Activated T-helper 1 cell treated with anti-CD3 and anti-CD28 coated beads, Interleukin-12 subunit alpha, Interleukin-12 subunit beta, Interleukin-2, Interleukin-4 antibody, amounts not matched to agents 30 ng/mL and 10 ng/mL and 1 ng/mL, durations not matched to agents 14 hours and 24 hours and 36 hours (primary cell): ENCODE measurements at places on chromosomes 16 and 17. TPM values are rescaled to one million over a fixed set of nuclear protein-coding genes. Genes with fewer than 3 reads are reported as not detected.

DNA sequence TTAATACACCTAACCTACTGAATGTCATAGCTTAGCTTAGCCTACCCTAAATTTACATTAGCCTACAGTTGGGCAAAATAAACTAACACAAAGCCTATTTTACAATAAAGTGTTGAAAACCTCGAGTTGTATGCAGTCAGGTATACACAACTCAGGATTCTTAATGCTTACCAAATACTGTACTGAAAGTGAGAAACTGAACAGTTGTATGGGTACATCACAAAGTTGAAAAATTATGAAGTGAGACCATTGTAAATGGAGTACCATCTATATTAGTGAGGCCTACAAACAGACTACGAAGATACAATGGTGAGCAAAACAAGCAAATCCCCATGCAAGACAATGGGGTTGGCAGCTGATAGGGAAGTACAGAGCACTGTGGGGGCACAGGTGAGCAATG lies 79.7 kb downstream of the VAT1L start:
- no peak for DNase-seq

SOX8 gene
- total RNA-seq = 0.47 and 0.61 TPM in 2 replicates

TP53TG3B gene
- not detected in 2 replicates for total RNA-seq

DNA sequence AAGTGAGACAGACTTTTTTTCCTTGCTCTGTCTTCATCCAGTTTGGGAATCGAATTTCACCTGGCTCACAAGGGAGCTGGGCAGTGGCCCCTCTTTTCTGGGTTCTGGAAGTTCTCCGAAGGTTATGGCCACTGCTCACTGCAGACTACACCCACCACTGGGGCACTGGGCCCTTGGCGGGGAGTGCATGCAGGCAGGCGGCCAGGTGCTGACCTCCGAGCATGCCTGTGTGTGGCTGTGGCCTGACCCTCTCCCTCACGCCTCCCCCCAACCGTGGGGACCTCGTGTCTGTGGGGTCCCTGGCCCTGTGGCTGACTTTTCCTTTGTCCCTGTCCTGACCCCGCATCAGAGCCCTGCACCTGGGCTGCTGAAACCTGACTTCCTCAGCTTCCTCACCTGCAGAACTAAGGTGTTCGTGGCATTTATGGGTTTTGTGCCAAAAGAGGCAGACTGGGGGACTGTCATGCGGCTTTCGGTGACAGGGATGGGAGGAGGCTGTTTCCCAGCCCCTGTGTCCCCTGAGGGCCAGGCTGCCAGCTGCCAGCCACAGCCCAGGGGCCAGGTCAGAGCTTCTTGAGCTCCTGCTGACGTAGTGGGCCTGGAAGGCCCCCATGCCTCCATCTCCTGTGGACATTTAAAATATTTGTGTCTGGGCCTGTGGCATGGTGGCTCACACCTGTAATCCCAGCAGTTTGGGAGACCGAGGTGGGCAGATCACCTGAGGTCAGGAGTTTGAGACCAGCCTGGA lies 21.4 kb downstream of the ASPSCR1 start:
- no peak for DNase-seq

GRCh38 chr16:49652456-49653172 lies 203.3 kb downstream of the ZNF423 start:
- no peak for DNase-seq

ARHGDIG gene
- total RNA-seq = not detected in 2 replicates

CD300LG gene
- total RNA-seq = not detected in 2 replicates

GRCh38 chr17:17546399-17547185 lies 44.9 kb downstream of the PEMT start:
- no peak for DNase-seq

DNA sequence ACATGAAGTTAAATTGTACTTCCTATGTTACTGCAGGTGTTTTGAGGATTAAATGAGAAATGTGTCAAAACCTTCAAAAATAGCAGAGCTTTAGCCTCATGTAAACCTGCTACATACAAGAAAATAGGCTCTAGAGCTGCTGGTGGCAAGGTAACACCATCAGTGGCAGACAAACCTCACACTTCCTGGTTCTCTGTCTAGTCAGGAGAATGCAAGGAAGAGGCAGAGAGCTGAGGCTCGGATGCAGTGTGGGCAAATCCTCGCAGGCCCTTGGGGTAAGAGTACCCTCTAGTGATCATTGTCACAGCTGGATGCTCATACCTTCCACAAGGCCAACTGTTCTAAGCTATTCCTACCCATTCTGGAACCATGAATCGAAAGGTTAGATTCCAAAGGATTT lies 14.2 kb downstream of the CIAPIN1 start:
- DNase-seq = no peak

- peak; percentile 60 for DNase-seq
Measured at GRCh38 chr17:37848690-37849616, 75.3 kb upstream of the TBC1D3K start.

- DNase-seq = no peak
Measured at GRCh38 chr17:38885044-38885727, 15.3 kb downstream of the LASP1 start.

DNA sequence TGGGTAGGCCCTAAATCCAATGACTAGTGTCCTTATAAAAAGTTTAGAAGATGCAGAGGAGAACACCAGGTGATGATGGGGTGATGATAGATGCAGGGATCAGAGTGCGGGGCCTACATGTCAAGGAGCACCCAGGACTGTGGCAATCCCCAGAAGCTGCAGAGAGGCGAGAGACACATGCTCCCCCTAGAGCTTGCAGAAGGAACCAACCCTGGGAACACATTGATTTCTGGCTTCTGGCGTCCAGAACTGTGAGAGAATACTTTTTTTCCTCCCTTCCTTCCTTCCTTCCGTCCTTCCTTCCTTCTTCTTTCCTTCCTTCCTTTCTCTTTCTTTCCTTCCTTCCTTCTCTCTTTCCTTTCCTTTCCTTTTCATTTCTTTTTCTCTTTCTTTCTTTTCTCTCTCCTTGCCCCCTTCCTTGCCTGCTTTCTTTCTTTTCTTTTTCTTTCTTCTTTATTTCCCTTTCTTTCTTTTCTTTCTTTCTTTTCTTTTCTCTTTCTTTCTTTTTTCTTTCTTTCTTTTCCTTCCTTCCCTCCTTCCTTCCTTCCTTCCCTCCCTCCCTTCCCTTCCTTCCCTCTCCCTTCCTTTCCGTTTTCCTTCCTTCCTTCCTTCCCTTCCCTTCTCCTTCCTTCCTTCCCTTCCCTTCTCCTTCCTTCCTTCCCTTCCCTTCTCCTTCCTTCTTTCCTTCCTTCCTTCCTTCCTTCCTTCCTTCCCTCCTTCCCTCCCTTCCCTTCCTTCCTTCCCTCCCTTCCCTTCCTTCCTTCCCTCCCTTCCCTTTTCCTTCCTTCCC lies 134.3 kb downstream of the HAPSTR1 start:
- DNase-seq = no peak

DNA sequence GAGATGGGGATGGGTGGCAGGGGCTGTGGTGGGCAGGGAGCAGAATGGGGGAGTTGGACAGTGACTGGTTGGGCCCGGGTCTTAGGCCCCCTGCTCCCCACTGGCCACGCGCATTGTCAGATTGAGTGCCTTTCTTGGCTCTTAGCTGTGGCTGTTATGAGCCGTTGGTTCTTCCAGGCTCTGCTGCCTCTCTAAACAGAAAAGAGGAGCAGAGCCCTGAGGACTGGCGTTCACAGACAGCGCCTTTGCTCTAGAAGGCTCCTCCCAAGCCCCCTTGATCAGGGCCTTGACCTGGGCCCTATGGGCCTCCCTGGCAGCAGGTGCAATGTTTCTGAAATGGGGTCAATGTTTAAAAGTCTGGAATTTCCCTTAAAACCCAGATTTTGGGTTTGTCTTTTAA lies 14.8 kb upstream of the NUDT16L1 start:
- no peak for DNase-seq

DNA sequence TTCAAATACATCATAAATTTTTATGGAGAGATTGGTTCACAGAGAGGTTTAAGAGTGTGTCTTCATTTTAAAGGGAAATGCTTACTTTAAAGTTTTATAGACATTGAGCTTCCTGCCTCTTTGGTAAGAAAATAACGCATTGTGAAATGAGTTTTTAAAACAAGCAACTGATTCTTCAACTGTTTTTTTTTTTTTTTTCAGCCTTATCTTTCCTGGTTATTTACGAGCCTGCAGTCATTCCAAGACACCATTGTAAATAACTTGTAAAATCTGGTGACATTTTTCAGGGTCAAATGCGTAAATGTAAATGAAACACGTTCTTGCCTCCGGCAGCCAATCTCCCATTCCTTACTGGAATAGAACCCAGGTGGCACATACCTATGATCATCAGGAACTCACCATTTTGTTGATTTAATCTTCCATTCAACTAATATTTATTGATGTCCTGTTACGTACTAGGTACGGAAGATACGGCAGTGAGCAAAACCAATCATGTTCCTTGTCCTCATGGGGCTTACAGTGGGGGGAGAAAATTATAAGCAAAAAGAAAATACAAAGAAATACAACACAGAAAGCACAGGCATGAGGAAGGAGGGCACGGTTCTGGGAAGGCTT lies 33.2 kb upstream of the CDYL2 start:
- no peak for DNase-seq

DNA sequence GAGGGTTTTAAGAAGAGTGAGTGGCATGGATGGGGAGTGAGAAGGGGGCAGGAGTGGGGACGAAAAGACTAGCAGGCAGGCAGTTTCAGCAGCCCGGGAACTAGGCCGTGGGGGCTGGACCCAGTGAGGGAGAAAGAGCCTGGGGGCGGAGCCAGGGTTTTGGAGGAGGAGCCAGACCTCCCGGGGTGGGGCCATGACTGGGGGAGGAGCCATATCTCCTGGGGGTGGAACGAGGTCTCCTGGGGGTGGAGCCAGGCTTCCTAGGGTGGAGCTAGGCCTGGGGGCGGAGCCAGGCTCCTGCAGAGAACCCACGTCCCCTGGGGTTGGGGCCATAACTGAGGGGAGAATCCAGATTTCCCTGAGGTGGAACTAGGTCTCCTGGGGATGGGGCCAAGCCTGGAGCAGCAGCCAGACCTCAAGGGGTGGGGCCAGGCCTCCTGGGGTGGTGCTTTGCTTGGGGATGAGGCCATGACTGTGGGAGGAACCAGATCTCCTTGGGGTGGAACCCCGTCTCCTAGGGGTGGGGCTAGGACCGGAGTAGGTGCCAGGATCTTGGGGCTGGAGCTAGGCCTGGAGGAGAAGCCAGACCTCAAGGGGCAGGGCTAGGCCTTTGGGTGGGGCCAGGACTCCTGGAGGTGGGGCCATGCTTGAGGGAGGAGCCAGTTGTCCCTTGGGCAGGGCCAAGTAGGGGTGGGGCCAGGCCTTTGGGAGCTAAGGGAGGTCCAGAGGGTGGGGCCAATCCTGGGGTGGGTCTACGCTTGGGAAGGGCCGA lies 41.7 kb upstream of the JPH3 start:
- DNase-seq = no peak

GRCh38 chr16:4936991-4937781 lies at the start of gene PPL:
TSS of gene PPL (minus strand) at chr16:4937148. CDS start at chr16:4937045, 103 bp downstream.
- peak; percentile 7 for DNase-seq

WFDC1 gene
- not detected in 2 replicates for total RNA-seq

DNA sequence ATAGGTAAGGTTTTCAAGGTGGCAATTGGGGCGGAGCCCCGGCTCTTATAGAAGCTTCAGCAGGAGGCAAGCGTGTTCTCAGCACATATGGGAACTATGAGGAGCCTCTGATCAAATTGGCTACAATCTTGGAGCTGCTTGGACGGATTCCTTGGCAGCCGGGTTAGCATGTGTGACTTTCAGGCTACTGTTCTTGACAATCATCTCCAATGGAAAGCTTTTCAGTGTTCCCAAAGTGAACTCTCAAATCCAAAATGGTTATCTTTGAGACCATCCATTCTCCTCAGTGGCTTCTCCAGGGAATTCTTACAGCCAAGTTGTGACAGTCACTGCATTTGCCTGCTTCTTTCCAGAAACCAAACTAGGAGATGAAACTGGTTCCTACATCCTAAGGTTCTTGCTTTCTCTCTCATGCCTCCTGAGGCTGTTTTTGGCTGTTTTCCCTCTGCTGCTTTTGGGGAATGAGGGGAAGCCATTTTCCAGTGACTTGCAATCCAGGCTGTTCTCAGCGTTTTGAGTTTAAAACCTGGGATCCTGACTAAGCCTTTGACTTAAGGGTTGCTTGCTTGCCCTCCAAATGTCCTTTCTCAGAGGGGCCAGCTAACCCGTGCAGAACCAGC lies 10.9 kb downstream of the HAS3 start:
- no peak for DNase-seq

- no peak for DNase-seq
Measured at GRCh38 chr17:75645889-75646637, 12.8 kb downstream of the SMIM5 start.

DNA sequence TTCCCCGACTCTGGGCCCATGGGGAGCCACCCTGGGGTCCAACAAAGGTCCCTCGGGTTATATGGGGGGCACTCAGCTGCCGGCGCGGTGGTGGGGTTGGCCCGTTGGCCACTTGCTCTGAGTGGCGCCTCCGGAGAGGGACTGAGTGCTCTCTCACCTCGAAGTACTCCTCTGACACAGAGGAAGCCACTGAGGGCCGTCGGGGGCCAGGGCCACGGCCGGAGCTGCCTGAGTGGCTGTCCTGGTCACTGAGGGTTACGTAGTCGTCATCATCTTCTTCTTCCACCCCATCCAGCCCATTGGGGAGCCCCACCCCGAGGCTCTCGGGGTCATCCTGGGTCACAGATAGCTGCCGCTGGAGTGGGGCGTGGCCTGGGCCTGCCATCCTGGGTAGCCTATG lies 25.7 kb downstream of the SLC5A10 start:
- DNase-seq = no peak

LGALS9B gene
- total RNA-seq = not detected in 2 replicates
